ENCODE measurements at places on chromosomes 4 and X. TPM values are rescaled to one million over a fixed set of nuclear protein-coding genes. Genes with fewer than 3 reads are reported as not detected.

Gene RHOXF2B
- total RNA-seq = under 0.01 TPM

Gene MAGEB1
- not detected for total RNA-seq

Gene NXF2
- total RNA-seq = not detected

Gene ZAR1
- total RNA-seq = not detected

Gene ABCG2
- total RNA-seq = 1.1 TPM

Gene MAML3
- 0.37 TPM for total RNA-seq

Gene GSPT2
- 4.6 TPM for total RNA-seq

All from smooth muscle cell of bladder (primary cell).